ENCODE measurements at places on chromosomes 2 and 18.

GRCh38 chr18:11000071-11000470, 149.3 kb downstream of the PIEZO2 start:
- no peak for DNase-seq

GRCh38 chr2:70943205-70943871, 7.6 kb downstream of the ATP6V1B1 start:
- no peak for DNase-seq

DNA sequence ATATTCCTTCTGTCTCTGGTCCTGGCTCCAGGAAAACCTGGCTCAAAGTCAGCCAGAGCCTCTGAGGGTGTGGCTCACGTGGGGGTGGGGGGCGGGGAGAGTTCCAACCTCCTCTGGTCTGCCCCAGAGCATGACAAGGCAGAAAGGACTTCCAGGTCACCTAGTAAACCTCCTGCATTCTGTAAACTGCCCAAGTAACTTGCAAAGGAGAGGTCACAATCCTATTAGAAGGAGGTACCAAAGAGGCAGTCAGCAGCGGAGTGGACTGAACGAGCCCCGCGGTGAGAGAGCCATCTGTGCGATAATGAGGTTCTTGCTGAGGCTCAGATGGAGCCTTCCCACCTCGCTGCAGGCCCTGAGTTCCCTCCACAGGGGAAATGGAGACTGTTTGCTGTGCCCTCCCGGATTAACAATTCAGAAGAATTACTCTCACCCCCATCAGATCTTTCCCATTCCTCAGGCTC, 58.9 kb upstream of the GATA6 start:
- DNase-seq = no peak

DNA sequence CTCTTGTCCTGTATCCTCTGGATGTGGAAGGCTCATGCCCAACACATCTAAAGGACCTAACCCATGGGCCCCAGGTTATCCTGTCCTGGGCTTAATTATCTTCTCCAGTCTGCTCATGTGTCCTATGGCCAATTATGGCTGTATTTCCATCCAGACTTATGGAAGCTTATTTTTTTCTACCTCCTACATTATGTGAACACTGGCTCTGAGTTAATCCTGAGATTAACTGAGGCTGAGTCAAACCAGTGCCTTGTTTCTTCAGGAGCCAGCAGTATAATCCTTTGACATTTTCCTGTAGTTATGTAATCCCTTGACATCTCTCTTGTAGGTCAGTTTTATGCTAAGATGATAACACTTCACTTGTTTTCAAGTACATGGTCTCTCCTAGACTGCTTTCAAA, 213.6 kb downstream of the PMAIP1 start:
- DNase-seq = no peak

DNA sequence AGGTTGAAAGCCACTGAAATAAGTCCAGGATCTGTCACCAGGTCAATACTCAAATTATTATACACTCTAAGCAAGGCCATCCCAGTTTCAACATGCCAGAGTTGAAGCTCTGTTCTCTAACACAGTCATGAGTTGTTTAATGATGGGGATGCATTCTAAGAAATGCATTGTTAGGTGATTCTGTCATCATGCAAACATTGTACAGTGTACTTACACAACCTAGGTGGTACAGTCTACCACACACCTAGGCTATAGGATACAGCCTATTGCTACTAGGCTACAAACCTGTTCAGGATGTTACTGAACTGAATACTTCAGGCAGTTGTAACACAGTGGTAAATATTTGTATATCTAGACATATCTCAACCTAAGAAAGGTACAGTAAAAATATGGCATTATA, 162.2 kb downstream of the BAZ2B start:
- no peak for DNase-seq

DNA sequence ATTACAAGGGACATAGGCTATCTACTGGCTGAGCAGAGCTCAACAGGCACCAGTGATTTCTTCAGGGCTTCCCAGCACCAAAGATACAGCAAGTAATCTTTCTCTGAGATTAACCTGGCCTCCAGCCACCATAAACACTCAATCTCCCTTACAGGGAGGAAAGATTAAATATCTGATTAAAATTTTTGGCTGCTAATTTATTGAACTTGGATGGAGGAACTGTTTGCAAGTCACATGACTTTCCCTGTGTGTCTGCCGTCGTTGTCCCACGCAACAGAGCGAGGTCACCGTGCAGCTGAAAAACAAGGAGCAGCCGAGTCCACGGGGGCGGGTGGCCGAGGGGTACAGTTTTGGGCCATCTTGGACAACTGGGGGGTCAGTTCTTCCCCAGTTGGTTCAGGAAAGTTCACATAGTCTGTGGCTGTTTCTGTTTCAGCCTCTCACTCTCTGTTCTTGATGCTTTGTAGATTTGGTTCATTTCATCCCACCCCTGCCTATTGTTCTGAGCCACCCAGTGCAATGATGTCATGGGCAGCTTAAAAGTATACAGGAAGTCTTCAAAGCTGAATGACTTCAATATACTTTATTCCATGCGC, 186.8 kb upstream of the CTAGE1 start:
- no peak for DNase-seq

GRCh38 chr18:12579775-12580174, 78.1 kb downstream of the SPIRE1 start:
- DNase-seq = no peak

GRCh38 chr2:177281400-177282180, 17.1 kb upstream of the NFE2L2 start:
- DNase-seq = no peak

GRCh38 chr18:32378705-32379104, 92.0 kb downstream of the GAREM1 start:
- DNase-seq = no peak

DNA sequence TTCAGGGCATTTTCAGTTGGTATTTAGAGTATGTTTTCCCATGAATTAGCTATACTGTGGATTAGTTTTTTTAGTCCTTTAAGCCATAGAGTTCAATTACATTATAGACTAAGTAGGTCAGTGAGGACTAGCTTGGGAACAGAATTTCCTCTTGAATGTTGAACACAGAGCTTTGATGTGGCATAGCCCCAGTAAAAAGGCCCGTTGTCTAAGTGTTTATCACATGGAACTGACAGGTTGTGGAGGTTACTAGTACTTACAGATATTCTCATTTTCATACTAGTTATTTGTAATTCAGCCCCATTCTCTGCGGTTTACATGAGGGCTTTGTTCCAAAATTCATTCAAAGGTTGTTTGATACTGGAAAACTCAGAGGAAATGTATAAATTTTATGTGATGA, 6.2 kb downstream of the INSIG2 start:
- DNase-seq = no peak

DNA sequence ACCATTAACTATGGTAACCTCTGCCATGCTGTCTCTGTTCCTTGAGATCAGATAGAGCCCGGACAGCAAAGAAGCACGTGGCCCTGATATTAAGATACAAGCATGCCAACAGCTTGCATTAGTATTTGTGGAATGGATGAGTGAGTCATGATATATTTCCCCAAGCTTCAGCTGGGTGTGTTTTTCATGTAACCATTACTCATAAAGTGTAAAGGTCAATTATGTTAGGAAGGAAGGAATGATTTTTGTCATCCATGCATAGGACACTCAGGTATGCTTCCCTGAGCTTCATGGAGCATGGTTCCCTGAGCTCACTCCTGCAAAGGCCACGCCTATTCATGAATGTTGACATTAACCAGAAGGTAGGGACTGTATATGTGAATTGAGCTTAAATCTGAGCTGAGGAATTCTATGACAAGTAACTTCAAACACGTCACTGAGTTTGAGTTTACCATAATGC, 74.6 kb downstream of the ARL4C start:
- no peak for DNase-seq

DNA sequence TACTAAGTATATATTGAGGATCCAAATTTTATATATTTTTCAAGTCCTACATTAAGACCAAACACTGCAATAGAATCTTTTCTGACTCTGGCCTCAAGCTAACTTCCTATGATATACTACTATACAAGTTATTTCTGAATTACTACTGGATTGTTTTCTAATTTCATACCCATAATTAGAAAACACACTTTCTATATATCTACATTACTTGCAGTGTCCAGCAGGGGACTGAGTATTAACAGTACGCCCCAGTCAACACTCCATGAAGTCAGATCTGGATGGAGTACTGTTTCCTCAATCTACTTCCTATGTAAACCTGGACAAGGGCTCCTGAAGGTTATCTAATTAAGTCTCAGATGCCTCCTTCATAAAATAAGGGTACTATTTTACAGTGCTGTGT, 26.5 kb downstream of the RMP24 start:
- DNase-seq = no peak

DNA sequence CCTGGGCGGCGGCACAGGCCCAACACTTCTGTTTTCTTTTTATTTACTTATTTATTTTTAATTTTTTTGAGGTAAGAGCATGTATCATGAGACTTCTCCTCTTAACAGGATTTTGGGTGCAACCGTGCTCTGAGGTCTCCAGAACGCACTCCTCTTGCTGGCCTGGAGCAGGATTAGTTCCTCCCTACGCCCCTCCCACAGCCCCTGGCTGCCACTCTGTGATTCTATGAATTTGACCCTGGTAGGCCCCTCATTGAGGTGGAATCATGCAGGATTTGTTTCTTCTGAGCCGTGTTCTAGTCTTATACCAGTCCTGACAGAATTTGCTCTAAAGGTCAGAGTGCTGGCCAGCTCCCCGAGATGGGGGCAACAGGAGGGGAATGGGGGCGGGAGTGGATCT, 106.5 kb upstream of the HS6ST1 start:
- DNase-seq = no peak

DNA sequence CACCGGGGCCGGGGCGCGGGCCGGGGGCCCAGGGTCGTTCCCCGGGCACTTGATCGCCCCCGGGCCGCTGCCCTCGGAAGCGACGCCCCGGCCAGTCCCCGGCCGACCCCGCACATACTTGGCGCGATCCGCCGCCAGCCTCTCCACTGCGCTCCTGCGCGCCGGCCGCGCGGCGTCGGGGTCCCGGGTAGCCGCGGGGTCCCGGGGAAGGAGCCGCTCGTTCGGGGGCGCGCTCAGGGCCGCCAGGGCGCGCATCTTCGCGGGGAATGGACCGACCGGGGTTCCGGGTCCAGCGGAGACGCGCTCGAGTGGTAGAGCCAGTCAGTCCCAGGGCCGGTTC, 204 bp downstream of the FAM110C start:
- DNase-seq = no peak

DNA sequence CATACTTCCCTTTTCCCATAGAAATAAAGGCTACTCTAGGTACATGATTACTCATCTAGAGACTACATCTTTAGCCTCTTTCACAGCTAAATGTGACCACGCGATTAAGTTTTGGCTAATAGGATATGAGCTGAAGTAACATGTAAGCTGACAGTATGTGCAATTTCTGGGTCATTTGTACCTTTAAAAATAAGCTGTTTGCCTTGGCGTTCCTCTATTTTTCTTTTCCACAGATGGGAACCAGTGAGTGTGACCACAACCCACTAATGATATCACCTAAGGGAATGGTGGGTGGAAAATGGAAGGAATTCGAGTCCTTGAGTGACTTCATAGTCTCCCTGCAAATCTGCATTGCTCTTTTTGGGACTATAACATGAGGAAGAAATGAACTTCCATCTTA, 11.7 kb upstream of the NABP1 start:
- DNase-seq = no peak

DNA sequence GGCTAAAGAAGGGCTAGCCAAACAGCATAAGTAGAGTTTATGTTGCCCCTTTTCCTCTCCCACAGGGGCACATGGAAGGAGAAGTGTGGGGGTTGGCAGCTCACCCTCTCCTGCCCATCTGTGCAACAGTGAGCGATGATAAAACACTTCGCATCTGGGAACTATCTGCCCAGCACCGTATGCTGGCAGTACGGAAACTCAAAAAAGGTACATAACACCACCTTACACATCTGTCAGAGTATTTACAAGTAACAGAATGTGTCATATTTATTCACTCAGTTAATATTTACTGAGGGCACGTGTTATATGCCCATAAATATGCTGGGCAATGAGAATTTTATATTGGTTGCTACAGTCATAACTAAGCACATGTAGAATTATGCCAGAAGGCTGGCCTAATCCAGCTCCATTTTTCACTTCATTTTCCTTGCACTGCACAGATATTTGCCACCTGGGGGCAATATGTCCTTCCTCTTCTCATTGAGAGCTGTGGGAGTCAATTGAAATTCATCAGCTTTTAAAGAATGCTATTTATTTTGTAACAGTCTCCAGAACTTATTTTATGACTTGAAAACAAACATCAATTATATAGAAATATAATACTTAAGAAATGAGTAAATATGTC, 150.6 kb downstream of the RTN4 start:
- DNase-seq = no peak

- no peak for DNase-seq
Observed at GRCh38 chr2:199966976-199967375, 11.6 kb downstream of the MAIP1 start.

DNA sequence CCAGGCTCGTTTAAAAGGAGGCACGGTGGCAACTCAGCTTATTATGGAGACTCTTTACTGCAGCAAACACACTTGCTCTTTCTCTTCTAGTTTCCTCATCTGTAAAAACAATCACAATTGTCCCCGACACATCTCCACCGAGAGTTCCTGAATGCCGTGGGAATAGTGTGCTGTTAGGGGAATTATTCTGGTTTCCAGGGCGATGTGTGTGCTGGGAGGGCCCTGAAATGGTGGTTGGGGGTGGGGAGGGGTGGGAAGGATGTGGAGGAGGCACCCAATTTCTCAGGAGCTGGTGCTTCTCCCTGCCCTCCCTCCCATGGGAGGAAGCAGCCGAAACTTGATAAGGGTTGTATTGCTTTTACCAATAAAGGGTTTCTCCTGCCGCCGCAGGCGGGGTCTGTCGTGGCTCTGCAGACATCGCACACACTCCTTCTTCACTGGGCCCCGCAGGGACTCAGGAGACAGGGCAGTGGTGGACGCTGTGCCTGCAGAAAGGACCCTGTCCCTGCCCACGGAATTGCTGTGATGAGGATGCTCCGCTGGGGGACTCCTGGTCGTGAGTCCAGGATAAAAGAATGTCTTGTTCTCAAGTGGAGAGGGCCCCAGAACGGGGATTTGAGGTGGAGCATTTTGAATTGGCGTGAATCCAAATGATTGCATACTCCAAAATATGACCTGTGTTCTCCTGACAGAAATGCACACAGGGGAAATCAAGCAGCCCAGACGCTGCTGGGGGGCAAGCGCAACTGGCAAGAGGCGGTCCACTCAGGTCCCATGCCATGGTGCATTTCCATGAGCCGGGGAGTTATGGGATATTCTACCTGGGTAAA, 119.2 kb downstream of the ACKR3 start:
- no peak for DNase-seq

DNA sequence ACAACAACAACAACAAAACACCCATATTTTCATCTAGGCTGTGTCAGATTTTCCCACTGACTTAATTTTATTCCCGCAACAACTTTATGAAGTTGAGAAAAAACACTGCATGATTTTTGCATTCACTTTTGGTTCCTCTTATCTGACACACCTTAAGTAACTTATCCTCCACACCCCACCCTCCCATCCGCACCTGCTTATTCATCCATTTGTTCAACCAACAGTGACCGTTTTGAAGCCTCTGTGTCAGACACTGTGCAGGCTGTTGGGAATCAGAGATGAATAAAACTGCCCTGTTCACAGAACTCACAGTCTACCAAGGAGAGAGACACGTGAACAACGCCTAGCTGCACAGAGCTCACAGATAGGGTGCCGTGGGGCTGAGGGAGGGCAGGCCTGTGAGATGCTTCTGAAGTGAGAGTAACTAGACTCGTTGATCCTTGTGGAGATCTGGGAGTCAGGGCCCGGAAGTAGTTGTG, 7.4 kb downstream of the CNNM4 start:
- DNase-seq = no peak

- no peak for DNase-seq
Observed at GRCh38 chr2:37670378-37671008, 949 bp downstream of the CDC42EP3 start.

Measured in T-helper 9 cell (primary cell).